Fibroblast of the aortic adventitia (primary cell): ENCODE measurements at places on chromosomes 7 and 10.

GRCh38 chr10:22420787-22421517 lies 75.7 kb downstream of the SPAG6 start:
- peak; percentile 59 for DNase-seq

DNA sequence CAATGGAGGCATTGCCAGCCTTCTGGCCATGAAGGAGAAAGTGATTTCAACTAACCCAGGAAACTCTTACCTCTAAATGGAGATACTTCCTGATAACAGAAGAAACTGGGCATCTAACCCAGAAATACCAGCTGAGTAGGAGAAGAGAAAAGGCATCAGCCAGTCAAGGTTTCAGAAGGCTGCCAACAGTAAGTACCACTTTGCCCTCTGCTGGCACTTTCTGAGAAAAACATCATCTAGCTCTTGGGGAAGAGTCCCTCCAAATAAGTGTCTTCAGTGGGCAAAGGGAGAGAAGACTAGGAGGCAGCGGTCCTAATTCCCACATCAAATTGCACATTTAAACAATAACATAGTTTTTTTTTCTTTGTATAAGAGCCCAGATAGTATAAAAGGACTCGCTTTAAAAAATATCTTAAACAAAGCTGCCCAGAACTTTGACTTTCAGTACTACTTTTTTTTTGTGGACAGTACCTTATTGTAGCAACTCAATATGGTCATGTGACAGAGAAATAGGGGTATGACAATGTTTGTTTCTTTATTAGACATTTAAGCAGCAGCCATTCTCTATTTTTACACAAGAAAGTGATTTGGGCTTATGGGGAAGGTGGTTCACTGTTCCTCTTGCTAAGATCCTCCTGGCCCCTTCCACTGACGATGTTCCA lies 157.3 kb downstream of the CTTNBP2 start:
- peak; percentile 77 for DNase-seq

DNA sequence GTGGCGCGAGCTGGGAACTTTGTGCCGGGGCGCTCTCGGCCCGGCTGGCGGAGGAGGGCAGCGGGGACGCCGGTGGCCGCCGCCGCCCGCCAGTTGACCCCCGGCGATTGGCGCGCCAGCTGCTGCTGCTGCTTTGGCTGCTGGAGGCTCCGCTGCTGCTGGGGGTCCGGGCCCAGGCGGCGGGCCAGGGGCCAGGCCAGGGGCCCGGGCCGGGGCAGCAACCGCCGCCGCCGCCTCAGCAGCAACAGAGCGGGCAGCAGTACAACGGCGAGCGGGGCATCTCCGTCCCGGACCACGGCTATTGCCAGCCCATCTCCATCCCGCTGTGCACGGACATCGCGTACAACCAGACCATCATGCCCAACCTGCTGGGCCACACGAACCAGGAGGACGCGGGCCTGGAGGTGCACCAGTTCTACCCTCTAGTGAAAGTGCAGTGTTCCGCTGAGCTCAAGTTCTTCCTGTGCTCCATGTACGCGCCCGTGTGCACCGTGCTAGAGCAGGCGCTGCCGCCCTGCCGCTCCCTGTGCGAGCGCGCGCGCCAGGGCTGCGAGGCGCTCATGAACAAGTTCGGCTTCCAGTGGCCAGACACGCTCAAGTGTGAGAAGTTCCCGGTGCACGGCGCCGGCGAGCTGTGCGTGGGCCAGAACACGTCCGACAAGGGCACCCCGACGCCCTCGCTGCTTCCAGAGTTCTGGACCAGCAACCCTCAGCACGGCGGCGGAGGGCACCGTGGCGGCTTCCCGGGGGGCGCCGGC lies 870 bp downstream of the FZD1 start:
- DNase-seq, result peak; percentile 74

DNA sequence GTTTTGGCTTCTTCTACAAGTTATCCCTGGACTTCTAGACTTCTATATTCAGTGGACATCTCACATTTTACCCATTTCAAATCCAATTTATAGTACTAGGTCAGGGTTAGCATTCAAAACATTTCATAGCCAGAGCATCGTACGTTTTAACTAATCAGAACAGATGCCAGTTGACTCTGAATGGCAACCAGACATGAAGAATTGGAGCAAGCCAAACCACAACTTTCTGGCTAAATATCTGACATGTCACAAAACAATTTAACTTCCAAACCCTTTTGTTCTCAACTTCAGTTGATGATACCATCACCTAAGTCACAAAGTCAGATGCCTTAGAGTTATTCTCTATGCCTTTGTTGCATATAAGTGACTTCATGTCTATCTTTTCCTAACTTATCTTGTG lies 1105.7 kb downstream of the XPNPEP1 start:
- DNase-seq, result peak; percentile 3

DNA sequence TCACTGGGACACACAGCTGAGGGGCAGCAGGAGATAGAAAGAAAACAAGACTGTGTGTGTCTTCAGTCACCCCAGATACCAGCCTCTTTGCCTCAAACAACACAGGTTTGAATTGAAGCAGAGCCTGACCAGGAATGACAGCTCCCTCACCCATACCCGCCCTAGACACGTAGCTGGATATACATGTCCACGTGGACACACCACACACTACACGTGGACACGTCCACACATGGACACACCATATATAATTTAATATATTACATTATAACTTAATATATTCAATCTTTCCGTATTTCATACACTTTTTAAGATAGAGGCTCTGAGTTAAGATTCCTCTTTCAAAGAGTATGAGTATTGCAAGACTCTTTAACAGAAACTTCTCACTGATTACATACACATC lies 11.3 kb downstream of the GDF2 start:
- no peak for DNase-seq

DNA sequence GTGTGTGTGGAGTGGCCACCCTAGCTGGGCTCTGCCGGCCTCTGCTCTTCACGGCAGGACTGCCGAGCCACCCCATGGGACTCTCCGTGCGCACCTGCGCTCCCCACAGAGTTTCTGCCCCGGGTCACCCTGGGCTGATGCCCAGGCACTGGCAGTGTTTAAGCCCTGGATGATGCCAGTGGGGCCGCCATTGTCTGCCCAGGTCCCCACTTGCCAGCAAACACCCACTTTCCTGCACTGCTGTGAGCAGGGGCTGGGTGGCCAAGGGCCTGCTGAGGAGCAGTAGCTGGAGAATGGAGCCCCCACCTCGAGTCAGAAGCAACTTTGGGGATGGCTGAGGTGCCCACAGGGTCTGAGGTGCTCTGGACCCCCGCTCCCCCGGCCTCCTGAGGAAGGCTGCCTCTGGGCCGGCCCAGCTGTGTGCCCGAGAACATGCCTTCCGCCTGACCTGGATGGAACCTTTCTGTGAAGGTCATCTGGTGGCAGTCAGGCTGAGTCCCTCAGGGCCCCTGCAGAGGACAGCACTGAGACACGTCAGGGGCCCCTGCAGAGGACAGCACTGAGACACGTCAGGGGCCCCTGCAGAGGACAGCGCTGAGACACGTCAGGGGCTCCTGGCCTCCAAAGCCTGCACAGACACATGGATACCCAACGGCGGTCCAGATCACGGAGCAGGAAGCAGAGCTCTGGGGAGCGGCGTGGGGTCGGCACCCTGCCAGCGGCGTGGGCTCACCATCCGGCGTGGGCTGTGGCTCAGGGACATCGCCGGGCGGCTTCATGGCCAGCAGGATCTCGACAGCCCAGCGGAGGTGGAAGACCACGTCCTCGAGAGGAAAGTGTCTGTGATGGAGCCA lies 62.0 kb downstream of the CFAP46 start:
- DNase-seq, result no peak

DNA sequence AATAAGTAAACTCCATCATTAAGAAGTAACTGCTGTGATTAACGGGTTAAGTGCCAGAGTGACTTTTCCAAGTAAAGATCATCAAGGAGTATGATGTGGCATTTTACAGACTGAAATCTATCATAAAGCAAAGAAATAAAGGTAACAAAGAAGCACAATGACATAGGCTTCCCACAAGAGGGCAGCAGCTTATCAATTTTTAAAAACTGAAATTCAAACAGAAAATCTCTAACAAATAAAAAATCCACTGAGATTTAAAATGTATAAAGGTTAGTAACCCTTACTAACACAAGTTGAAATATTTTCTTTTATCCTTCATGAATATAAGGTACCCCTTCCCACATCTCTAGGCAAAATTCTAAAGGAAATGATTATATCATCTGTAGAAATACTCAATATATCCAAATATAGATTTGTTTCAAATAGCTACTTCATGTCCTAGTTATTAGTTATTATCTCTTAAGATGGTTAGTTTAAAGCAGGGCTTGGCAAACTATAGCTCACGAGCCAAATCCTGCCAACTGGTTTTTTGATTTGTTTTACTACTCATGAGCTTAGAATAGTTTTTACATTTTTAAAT lies 29.2 kb downstream of the FAM3C start:
- DNase-seq, result peak; percentile 77

- DNase-seq, result no peak
These were observed 87.6 kb downstream of the VSTM2A start for GRCh38 chr7:54629771-54630170.

- DNase-seq, result no peak
These were observed 36.5 kb downstream of the KMT2E start for GRCh38 chr7:105050493-105050892.

DNA sequence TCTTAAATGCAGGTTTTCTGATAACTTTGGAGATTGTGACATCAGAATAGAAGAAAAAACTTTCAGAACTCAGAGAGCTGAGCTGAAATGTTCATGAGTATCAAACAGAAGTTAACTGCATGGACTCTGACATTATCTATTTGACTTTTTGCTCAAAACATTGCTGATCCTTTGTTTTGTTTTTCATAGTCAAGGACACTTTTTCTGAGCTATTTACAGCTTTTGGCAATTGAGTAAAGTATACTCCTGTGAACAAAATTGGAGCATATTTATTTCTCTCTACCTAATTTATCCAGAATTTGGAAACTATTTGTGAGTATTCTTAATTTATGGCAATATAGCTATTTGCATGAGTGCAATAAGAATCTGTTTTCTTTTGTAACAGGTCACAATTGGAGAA lies 11.1 kb downstream of the KCP start:
- no peak for DNase-seq

- peak; percentile 46 for DNase-seq
These were observed 214.2 kb upstream of the KAT6B start for GRCh38 chr10:74612195-74612594.

GRCh38 chr7:90592033-90592432 lies 4.1 kb upstream of the CDK14 start:
- DNase-seq, result no peak

DNA sequence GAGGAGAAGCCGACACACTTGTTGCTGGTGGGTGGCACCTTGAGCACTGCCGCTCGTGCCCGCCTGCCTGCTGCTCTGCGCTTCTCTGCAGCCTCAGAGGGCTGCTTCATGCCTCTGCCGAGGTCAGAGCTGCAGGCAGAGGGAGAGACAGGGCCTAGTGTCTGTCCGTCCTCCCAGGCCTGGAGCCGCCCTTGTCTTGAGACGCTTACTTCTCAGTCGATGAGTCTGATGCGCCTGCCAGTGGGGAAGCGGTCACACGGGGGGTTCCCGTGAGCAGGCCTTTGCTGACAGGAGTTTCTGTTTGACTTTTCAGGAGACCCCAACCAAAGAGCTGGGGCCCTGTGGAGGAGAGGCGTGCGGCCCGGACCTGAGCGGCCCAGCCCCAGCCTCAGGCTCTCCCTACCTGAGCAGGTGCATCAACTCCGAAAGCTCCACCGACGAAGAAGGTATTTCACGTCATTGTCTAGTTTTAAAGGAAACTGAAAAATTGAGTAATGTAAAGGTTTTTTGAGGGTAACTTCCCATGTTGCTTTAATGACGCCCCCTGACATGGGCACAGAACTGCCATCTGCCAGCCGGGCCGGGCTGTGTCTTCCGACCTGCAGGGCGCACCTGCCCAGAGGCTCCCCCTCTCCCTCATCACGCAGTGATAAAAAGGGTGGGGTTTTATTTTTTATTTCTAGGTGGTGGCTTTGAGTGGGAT lies 7.8 kb upstream of the BHLHA15 start:
- no peak for DNase-seq

GRCh38 chr7:28808796-28809533 lies 149.2 kb downstream of the TRIL start:
- peak; percentile 49 for DNase-seq

- DNase-seq, result no peak
These were observed 4.3 kb upstream of the NEUROG3 start for GRCh38 chr10:69577268-69578232.

DNA sequence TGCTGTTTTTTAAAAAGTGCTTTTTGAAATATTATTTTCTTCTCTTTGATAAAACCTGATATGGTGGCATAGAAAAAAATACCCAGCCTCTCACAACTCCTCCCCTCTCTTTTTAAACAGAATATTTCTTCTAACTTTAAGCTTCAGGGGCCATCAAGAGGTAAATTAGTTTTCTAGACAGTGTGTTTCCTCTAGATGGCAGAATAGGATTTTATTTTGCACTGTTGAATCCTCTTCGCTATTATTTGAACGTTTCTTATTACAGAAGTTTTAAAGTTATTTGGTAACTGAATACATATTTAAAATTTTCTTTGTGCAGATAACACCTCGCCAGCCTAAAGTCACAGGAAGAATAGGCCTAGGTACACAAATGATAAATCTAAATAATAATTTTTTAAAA lies 30.3 kb downstream of the ARL5B start:
- peak; percentile 74 for DNase-seq

GRCh38 chr10:21317902-21318301 lies 207.6 kb downstream of the SKIDA1 start:
- DNase-seq, result peak; percentile 53

DNA sequence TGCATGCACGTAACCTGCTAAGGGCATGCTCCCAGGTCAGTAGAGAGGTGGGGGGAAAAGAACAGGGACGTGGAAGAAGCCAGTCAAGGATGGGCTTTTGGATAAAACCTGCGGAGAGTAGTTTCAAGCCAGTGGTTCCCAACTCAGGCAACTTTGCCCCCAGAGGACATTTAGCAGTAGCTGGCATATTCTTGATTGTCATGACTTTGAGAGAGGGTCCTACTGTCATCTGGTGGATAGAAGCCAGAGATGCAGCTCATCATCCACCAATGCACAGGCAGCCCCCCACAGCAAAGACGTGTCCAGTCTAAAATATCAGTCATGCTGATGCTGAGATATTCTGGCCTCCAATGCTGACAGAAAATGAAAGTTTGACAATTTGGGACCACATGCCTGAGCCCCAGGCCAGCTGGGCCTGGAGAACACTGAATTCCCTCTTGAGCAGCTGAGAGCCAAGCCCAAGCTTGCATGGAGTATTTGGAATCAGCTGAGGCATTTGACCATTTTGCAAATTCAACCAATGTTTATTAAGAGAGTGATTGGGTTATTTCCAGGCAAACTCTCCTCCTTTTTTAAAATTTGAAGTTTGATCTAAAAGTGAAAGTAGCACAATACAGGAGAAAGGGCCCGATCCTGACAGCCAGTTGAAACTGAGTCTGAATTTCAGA lies 110.0 kb upstream of the C7orf33 start:
- no peak for DNase-seq

DNA sequence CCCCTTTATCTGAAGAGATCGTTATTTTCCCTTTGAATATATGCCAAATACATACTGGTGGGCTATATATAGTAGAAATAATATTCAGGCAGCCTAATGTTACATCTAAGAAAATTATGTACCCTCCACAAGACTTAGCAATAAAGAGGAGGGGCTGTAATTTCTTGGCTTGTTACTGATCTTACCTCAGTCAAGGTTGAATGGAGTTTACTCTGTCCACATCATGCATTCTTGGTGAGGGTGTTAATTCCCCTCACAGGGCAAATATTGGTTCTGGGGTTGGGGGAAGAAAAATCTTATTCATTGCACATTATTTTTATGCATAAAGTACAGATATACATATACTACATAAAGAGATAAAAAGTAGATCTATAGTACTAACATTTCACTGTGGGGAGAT lies 145.8 kb upstream of the ANK3 start:
- no peak for DNase-seq
